ENCODE measurements at places on chromosomes 1 and 21.

- DNase-seq, result no peak
Observed at GRCh38 chr1:236980673-236981072, 23.6 kb downstream of the MT1HL1 start.

DNA sequence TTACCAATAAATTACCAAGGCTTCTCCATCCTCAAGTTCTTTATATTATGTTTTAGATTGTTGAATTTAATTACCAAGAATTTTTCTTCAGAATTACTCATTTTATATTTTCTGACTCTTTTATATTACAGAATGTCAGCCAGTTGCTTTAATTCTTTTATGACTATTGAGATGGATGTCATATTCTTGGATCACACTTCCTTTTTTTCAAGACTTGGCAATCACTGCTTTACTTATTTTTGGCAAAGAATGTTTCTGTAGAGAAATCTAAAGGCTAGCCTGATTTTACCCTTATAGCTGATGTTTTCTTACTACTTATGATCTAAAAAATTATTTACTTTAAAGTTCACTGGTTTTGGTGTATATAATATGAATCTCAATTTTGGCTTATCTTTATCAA lies 721.1 kb upstream of the TMPRSS15 start:
- DNase-seq, result no peak

- no peak for DNase-seq
Observed at GRCh38 chr1:215704089-215704860, 137.2 kb downstream of the KCTD3 start.

- no peak for DNase-seq
Observed at GRCh38 chr1:151444783-151445177, 14.5 kb downstream of the POGZ start.

GRCh38 chr21:38315122-38315521 lies 58.3 kb downstream of the KCNJ15 start:
- no peak for DNase-seq

- DNase-seq, result no peak
Observed at GRCh38 chr1:71577451-71578131, 496.8 kb upstream of the ZRANB2 start.

DNA sequence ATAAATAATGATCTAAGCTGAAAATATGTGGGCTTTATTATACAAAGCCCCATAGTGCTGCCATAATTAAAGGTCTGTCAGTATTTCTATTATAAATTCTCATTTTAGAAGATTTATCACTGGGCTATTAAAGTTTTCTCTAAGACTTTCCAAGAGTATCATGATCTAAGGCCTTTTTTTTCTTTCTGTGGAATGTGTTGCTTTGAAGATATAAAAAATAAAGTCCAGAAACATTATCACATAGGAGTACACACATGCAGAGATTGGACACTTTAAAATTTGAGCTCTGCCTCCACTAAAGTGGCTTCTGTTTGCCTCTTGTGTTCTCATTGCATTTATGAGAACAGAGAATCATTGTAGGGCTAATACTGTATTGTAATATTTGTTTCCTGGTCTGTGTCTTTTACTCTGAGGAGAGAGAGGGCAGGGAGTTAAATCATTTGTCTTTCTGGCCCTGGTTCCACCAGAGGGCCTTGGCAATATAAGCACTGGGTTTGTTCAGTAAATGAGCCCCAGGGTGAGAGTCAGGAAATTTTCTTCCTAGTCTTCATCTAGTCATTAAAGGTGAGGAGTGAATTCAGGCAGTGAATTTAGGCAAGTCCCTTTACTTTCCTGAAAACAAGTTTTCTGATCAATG lies 70.2 kb downstream of the NFIA start:
- DNase-seq, result no peak

GRCh38 chr1:153832293-153832692 lies 57.1 kb downstream of the SLC27A3 start:
- no peak for DNase-seq

DNA sequence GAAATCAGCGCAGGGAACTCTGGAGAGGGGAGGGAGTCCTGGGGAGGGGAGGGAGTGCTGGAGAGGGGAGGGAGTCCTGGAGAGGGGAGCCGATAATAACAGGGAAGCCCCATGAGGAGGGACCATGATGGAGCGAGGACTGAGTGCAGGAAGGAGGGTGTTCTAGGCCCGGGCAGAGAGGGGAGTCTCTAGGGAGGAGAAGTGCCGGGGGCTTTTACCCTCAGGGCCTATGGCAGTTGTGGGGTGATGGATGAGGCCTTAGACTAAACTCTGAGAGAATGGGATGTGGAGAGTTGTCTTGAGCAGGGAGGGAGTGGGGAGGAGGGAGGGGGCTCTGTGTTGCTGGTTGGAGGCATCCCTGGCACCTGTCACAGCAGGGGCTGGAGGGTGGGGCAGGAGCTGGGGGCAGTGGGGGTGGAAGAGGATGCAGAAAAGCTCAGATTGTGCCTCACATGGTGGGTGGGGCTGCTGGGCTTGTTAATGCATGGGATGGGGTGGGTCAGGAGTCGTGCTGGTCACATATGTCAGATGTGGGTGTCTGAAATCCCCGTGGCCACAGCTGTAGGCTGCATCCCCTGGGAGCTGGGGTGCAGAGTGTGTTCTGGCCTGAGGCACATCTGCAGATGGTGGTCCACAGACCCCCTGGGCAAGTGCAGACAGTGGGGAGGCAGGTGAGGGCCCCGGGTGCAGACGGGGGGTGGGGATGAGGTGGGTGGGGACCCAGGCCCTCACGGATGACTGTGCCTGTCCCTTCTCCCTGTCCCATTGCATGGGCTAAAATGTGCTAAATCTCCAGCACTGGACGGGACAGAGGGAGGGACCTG lies 88.4 kb upstream of the COL6A1 start:
- DNase-seq, result no peak

DNA sequence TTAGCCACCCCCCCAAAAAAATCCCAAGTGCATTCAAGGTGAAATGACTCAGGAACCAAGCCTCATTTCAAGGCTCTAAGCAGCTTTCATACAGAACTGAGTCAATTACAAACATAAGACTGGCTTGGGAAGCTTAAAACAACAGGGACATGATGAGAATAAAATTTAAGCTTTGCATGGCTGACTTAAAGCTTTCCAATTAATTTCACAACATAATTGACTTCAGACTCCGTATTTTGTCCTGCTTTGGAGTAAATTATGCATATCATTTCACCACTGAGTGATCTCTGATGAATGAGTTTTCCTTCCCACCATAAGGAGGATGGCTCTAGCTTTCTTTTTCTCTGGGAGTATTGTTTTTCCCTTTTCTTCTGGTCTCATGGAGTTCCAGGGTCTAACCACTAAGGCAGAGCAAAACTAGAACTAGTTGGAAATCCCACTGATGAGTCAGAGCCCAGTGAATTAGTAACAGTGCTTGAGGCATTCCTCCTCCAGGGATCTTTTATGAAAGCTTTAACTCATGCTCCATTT lies 72.8 kb downstream of the XCL2 start:
- DNase-seq, result no peak

DNA sequence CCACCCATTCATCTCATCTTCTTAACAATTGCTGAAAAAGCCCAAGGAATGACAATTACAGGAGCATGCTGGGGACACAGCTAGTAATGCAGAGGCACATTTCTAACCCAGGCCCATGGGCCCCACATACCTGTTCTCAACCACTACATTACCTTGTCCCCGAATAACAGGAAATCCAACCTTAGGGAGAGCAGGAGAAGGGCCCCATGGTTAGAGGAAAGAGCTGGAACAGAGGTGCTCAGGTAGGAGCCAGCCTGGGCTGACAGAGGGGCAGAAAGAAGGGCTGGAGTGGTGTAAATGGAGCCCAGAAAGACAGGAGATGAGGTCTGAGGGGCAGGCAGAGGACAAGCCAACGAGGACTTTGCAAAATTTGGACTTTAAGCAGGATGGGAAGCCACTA lies 11.4 kb upstream of the S100A8 start:
- no peak for DNase-seq

DNA sequence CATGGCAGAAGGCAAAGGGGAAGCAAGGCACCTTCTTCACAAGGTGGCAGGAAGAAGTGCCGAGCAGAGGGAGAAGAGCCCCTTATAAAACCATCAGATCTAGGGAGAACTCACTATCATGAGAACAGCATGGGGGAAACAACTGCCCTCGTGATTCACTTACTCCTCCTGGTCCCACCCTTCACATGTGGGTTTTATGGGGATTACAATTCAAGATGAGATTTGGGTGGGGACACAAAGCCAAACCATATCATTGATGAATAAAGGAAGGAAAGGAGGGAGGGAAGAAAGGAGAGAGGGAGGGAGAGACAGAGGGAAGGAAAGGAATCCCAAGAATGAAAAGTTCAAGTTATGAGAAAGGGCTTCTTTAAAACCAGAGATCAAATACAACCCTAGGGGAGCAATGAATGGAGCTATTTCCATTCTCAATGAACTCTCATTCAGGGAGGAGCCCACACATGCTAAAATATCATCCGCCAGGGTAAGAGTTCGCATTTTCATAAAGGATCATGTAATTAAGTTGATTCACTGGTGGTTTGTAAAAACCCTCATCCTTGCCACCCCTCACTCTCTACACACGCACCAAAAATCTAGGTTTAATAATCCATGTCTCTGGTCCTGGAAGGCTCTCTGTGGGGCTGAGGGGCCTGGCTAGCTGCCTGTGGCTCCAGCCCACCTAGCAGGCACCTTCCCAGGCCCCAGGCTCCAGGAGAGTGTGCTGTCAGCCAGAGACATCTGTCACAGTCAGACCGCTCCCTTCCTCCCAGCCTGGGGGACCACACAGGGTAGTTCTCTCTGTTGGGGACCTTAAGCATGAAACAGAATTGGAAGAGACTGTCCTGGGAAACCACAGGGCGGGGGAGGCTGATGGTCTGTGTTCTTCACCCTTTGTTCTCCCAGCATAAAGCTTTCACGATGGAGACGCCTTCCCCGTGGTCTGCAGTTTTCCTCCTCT lies 94.0 kb downstream of the CCDC185 start:
- DNase-seq, result no peak

DNA sequence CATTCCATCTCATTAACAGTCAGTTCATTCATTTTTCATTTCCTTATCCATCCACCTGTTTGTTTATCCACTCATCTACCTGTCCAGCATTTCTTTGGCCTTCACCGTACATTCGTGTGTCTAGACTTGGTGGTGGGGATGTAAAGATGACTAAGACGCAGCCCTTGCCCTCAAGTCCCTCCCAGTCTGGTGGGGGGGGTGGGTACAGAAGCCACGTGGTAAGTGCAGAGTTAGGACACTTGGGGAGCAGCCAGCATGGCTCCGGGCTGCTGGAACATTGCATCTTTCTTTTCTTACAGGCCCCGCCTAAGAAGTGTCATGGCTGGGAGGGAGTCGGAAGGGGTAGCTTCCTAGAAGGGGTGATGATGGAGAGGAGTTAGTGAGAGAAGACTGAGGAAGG lies 17.2 kb downstream of the KIF26B start:
- no peak for DNase-seq

DNA sequence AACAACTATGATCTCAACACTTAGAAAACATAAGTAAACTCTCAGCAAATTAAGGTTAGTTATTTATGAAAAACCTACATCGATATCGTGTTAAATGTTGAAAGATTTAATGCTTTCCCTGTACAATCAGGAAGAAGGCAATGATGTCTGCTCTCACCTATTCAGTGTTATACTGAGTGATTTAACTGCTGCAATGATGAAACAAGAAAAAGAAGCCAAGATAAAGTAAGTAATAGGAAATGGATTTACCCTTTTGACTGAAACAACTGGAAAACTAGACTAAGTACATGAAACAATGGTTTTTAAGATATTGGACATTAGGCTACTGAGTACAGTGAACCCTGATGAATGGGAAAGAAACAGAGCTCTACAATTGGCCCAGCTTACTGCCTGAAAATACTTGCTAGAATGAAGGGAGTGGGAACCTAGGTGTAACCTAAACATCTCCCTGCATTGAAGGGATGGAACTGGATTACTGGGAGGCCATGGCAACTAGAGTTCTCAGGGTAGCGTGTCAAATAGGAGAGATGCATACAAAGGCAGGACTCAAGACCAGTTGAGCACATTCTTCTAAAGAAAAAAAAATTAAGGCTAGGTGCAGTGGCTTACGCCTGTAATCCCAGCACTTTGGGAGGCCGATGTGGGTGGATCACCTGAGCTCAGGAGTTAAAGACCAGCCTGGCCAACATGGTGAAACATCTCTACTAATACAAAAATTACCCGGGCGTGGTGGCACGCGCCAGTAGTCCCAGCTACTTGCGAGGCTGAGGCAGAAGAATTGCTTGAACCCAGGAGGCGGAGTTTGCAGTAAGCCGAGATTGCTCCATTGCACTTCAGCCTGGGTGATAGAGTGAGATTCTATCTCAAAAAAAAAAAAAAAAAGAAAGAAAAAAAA lies 37.3 kb downstream of the SNRPE start:
- no peak for DNase-seq

DNA sequence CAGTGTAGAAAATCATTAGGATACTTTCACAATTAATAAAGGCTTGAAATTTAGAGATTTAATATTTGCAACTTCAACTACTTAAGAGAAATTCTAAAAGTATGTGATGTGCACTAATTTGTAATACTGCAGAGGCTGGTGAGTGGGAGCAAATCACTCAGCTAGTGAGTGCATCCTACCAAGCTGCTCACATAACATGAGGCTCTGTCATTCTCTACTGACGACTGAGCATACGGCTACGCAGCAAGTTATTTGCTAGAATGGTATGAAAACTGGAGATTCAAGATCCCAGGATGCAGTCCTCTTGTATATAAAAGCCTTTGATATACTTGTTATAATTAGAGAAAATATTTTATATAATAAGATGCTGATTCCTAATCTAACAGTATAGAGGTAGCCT lies 90.1 kb downstream of the ATP1B1 start:
- no peak for DNase-seq

- no peak for DNase-seq
Observed at GRCh38 chr1:226704169-226704937, 34.7 kb downstream of the ITPKB start.

GRCh38 chr1:53728702-53729455 lies 10.1 kb downstream of the GLIS1 start:
- no peak for DNase-seq

DNA sequence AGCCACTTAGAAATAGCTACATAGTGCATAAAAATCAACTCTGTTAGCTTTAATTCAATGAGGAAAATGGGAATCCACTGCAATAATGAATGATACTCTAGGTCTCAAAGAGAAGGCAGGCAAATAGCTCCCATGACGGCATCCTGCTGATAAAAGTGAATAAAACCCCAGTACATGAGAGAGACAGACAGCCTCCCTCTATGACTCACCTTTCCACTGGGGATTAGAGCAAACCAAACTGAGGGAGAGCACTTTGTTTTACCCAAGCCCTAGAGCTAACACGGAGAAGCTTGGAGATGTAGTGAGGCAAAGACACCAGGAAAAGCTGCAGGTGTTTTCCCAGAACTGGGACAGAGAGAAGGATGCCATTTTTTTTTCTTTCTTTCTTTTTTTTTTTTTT lies 621.9 kb downstream of the LRRIQ3 start:
- no peak for DNase-seq

- DNase-seq, result no peak
Observed at GRCh38 chr1:164473544-164473943, 85.4 kb upstream of the PBX1 start.
